ENCODE measurements at places on chromosomes 7 and 10. TPM values are rescaled to one million over a fixed set of nuclear protein-coding genes. Genes with fewer than 3 reads are reported as not detected.

- DNase-seq = no peak
- no peaks in the 10 kb centered on the region for H3K36me3 ChIP-seq
- H3K4me3 ChIP-seq = no peak overlapping the region
- no peak overlapping the region for H3K27ac ChIP-seq
- no peaks in the 10 kb centered on the region for H3K27me3 ChIP-seq
- no peaks in the 10 kb centered on the region for H3K4me1 ChIP-seq
Measured at GRCh38 chr7:130838738-130839137, 104.7 kb upstream of the KLF14 start.

- H3K27me3 ChIP-seq = no peaks in the 10 kb centered on the region
- no peak overlapping the region for H3K4me3 ChIP-seq
- no peak for DNase-seq
- no peak overlapping the region for H3K27ac ChIP-seq
- no peaks in the 10 kb centered on the region for H3K36me3 ChIP-seq
- H3K4me1 ChIP-seq = no peaks in the 10 kb centered on the region
Measured at GRCh38 chr7:19284596-19285300, 139.5 kb upstream of the FERD3L start.

GRCh38 chr7:74084722-74085578, 1.3 kb downstream of the LIMK1 start:
- H3K27me3 ChIP-seq = no peaks in the 10 kb centered on the region
- H3K27ac ChIP-seq = no peak overlapping the region
- H3K4me1 ChIP-seq = no peaks in the 10 kb centered on the region
- DNase-seq = no peak

GRCh38 chr7:18313965-18314364, 181.6 kb upstream of the HDAC9 start:
- H3K4me3 ChIP-seq = no peak overlapping the region
- H3K27me3 ChIP-seq = no peaks in the 10 kb centered on the region
- no peak for DNase-seq
- peaks cover 2% of the 10 kb centered on the region for H3K4me1 ChIP-seq
- H3K27ac ChIP-seq = no peak overlapping the region

- no peak overlapping the region for H3K4me3 ChIP-seq
- DNase-seq = no peak
- H3K36me3 ChIP-seq = no peaks in the 10 kb centered on the region
- no peak overlapping the region for H3K27ac ChIP-seq
- H3K27me3 ChIP-seq = no peaks in the 10 kb centered on the region
Measured at GRCh38 chr10:109696981-109697775, 226.1 kb downstream of the XPNPEP1 start.

DNA sequence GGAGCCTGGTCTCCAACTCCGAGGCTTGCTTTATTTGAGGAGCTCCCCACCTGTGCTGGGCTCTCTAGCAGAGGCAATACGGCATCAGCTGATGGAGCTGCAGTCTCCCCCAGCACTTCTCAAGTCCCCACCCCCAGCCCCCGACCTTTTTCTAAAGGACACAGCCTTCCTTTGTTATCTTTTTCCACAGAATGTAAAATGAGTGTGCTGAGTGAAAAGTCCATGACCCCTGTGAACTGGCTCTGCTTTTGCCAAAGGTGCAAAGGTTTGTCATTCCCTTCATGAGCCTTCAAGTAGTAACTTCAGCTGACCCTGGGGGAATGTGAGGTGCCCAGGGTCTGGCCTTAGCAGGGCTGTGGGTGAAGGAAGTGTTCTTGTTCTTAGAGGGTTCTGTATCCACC, 25.5 kb downstream of the LRRC4 start:
- no peak overlapping the region for H3K27ac ChIP-seq
- H3K27me3 ChIP-seq = no peaks in the 10 kb centered on the region
- DNase-seq = no peak
- H3K4me1 ChIP-seq = no peaks in the 10 kb centered on the region
- H3K4me3 ChIP-seq = no peak overlapping the region

DNA sequence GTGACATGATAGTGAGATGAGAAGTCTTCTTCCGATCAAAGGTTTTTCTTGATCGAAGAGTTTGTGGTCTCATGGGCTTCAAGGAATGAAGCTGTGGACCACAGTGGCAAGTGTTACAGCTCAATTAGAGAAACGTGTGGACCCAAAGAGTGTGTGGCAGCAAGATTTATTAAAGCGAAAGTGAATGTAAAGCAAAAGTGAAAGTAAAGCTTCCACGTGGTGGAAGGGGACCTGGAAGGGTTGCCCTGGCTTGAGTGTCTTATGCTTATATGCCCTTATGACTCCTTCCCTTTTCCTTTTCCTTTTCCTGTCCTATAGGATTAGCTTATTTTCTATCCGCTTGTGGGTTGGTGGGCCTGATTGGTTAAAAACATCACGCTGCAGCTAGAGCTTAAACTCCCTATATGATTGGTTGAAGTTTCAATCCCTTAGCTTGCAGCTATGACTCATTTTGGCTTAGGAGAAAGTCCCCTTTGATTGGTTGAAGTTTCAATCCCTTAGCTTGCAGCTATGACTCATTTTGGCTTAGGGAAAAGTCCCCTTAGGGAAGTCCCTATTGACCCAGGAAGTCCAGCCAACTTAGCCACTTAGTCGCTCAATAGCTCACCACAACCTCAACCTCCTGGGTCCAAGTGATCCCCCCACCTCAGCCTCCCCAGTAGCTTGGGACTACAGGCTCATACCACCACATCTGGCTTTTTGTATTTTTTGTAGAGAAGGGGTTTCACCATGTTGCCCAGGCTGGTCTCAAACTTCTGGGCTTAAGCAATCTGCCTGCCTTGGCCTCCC, 34.7 kb downstream of the MRPS24 start:
- H3K4me1 ChIP-seq = peaks cover 3% of the 10 kb centered on the region
- H3K27me3 ChIP-seq = no peaks in the 10 kb centered on the region
- no peak for DNase-seq

DNA sequence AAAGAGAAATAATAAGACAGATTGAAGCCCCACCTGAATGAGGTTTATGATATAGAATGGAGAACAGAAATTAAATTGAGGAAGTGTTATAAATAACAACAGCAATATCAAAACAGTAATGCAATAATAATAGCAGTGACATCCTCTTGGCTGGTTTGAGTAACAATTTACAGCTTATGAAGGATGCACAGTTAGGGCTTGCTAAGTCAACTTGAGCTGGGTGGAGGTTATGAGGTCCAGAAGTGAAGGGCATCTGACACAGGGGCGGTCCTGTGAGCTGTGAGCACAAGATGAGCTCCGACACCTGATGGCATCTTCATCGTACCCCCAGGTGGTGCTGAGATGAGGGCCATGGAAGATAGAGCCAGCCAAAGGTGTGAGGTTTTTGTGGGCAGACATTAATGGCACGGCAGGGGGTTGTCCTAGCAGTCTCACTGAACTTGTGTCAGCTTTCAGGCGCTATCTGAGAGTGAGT, 30.5 kb downstream of the ARHGAP22 start:
- no peaks in the 10 kb centered on the region for H3K27me3 ChIP-seq
- no peaks in the 10 kb centered on the region for H3K4me1 ChIP-seq
- H3K36me3 ChIP-seq = no peaks in the 10 kb centered on the region
- no peak overlapping the region for H3K4me3 ChIP-seq

GRCh38 chr7:139852482-139852845, 23.4 kb downstream of the TBXAS1 start:
- DNase-seq = no peak
- no peak overlapping the region for H3K27ac ChIP-seq
- no peaks in the 10 kb centered on the region for H3K27me3 ChIP-seq
- H3K36me3 ChIP-seq = no peaks in the 10 kb centered on the region

EBLN1 gene
- not detected for total RNA-seq

OPTN gene
- 17.7 TPM for total RNA-seq

GPR22 gene
- not detected for total RNA-seq

Measured in H1 (cell line).